ENCODE measurements at places on chromosomes 2 and 18. TPM values are rescaled to one million over a fixed set of nuclear protein-coding genes. Genes with fewer than 3 reads are reported as not detected.

The SLC40A1 gene
- 98.3 TPM for polyA plus RNA-seq

The FAM168B gene
- 17.4 TPM for polyA plus RNA-seq

The SULT1C2 gene
- polyA plus RNA-seq, result not detected

DNA sequence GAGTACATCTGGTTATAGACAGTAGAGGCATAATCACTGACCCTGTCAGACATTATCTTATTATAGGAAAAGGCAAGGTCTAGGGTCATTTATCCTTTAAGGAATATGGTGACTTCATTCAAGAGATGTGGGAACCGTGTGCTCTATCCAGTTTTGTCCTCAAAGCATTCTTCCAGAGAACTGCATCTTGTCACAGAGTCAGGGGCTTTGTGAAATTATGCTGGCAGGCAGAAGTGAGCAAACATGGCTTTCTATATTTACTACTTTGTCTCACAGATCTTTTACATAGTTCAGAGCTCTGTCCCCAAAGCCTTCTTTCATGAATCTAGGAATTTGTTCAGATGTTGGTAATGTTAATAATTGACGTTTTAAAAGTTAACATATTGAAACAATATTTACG, 177.4 kb downstream of the ASXL3 start:
- no peaks in the 10 kb centered on the region for H3K27me3 ChIP-seq
- H3K36me3 ChIP-seq, result no peaks in the 10 kb centered on the region
- no peaks in the 10 kb centered on the region for H3K4me1 ChIP-seq
- no peak for DNase-seq

DNA sequence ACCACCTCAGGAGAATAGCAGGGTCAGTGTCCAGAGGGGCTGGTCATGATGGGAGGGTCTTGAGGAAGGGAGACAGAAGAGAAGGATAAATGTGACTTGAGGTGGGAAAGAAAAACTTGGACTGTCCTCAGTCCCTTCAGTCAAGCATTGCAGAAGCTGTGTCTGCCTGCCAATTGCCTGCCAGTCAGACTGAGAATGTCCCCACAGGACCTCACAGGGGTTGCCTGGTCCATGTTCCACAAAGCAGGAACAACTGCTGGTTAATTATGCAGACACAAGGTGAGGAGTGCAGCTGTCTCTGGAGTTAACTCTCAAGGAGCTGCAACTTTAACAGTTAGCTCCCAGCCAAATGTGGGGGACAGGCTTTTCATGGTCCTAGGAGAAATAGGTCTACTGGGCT, 75.7 kb downstream of the TRIM43 start:
- H3K4me1 ChIP-seq, result no peaks in the 10 kb centered on the region
- DNase-seq, result no peak
- no peak overlapping the region for H3K27ac ChIP-seq
- H3K27me3 ChIP-seq, result no peaks in the 10 kb centered on the region

The ALPI gene
- polyA plus RNA-seq, result not detected

The SERPINB13 gene
- polyA plus RNA-seq, result not detected

- no peaks in the 10 kb centered on the region for H3K36me3 ChIP-seq
- DNase-seq, result no peak
- H3K27ac ChIP-seq, result no peak overlapping the region
- H3K4me3 ChIP-seq, result no peak overlapping the region
- peaks cover 6% of the 10 kb centered on the region for H3K4me1 ChIP-seq
- peaks cover 6% of the 10 kb centered on the region for H3K27me3 ChIP-seq
Observed at GRCh38 chr2:98932164-98932563, 3.9 kb downstream of the CRACDL start.

GRCh38 chr2:237280229-237280628, 133.7 kb downstream of the COL6A3 start:
- DNase-seq, result no peak
- no peaks in the 10 kb centered on the region for H3K27me3 ChIP-seq
- H3K4me3 ChIP-seq, result no peak overlapping the region
- no peaks in the 10 kb centered on the region for H3K36me3 ChIP-seq
- H3K27ac ChIP-seq, result no peak overlapping the region

DNA sequence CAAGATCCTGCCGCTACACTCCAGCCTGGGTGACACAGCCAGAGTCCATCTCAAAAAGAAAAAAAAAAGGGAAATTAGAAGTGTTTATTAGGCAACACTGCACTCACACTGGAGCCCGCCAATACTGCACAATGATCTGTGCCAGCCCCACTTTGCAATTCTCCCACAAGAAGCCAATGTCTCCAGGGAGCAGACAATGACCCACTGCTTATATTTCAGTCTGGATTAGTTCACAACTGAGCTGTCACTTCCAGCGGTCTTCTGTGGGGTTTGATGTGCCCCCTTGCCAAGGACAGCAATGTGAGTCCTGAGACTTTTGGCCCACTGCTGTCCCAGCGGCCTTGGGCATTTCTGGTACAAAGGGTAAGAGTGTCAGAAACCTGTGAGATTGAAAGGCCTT, 85.6 kb upstream of the PPM1B start:
- H3K36me3 ChIP-seq, result no peaks in the 10 kb centered on the region
- no peak for DNase-seq
- H3K4me3 ChIP-seq, result no peak overlapping the region
- peaks cover 10% of the 10 kb centered on the region for H3K4me1 ChIP-seq

The FOXD4L1 gene
- not detected for polyA plus RNA-seq

GRCh38 chr18:50194631-50195532, at the start of gene MYO5B:
Gene MYO5B, minus strand, starts transcription at chr18:50195147. Its CDS starts 354 bp downstream, at chr18:50194793.
- no peaks in the 10 kb centered on the region for H3K36me3 ChIP-seq
- DNase-seq, result peak; percentile 26
- H3K4me1 ChIP-seq, result peaks cover 12% of the 10 kb centered on the region
- peaks cover 22% of the 10 kb centered on the region for H3K27me3 ChIP-seq
- H3K27ac ChIP-seq, result no peak within 1 kb of the TSS

DNA sequence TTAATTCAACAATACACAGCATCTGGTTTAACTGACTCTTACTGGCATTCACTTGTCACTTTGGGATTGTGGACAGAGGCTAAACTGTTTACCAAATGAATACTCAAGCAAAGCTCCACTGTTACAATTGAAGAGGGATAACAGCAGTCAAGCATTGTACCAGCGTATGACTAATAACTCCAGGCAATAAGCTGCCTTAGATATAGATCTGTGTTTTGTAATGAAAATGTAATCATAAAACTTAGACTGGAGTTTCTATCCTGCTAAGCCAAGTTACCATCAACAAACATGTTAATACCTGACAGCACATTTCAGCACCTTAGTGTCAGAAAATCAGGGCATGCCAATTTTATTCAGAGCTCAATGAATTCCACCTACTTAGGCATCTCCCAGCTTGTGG, 889.5 kb downstream of the EPHA4 start:
- no peak overlapping the region for H3K27ac ChIP-seq
- no peak overlapping the region for H3K4me3 ChIP-seq
- DNase-seq, result no peak
- no peaks in the 10 kb centered on the region for H3K27me3 ChIP-seq
- no peaks in the 10 kb centered on the region for H3K36me3 ChIP-seq
- no peaks in the 10 kb centered on the region for H3K4me1 ChIP-seq

- H3K36me3 ChIP-seq, result no peaks in the 10 kb centered on the region
- H3K4me3 ChIP-seq, result no peak overlapping the region
- H3K4me1 ChIP-seq, result no peaks in the 10 kb centered on the region
- no peak for DNase-seq
- no peak overlapping the region for H3K27ac ChIP-seq
Observed at GRCh38 chr2:117723483-117723882, 91.0 kb upstream of the DDX18 start.

The RNF152 gene
- polyA plus RNA-seq, result not detected

The MEP1B gene
- not detected for polyA plus RNA-seq

The ALK gene
- 0.07 TPM for polyA plus RNA-seq

The IL18R1 gene
- 18.4 TPM for polyA plus RNA-seq

DNA sequence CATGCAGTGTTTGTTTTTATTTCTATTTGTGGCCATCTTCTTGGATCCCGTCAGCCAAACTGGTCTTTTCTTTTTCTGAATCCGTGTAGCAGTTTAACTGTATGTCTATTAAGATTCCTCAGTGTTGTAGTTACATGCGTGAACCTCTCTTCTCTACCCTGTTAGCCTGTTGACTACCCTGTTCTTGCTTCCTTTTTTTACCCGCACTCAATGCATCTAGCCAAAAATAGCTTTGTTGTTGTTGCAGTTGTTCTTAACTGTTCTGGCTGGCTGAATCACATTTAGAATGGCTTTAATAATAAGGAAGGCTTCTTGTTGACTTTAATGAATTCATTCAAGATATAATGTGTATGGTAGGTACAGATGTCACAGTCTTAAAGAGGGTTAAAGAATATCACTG, 137.1 kb downstream of the LCLAT1 start:
- no peaks in the 10 kb centered on the region for H3K27me3 ChIP-seq
- DNase-seq, result no peak
- no peak overlapping the region for H3K27ac ChIP-seq
- no peaks in the 10 kb centered on the region for H3K36me3 ChIP-seq

The NDC80 gene
- 2.1 TPM for polyA plus RNA-seq
